ENCODE measurements at places on chromosomes 6 and 20.

- no peak for DNase-seq
These were observed 153.4 kb upstream of the HEY2 start for GRCh38 chr6:125596020-125596419.

DNA sequence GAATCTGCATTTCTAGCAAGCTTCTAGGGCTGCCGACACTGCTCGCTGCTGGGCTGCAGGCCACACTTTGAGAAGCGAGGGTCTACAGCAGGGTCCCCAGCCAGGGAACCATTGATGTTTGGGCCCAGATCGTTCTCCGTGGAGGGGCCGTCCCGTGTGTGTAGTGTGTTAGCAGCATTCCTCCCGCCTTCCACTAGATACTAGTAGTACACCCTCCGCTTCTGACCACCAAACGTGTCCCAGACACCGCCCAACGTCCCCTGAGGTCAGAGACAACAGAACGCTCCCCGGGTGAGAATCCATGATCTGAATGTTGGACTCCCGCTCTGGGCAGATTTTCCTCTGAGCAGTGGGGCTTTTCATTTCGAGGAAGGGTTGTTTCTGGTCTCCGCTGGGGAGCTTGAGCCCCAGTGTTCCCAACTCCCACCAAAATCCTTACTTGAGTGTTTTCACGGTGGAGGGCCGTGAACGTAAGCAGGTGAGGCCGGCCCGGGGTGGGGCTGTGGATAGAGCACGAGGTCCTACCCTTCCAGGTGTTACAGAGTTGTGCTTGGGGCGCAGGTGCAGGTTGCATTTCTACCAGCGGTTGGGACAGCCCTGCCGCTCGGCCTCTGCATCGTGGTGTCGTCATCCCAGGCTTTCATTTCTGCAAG, 124.6 kb downstream of the SYCP2 start:
- DNase-seq = no peak

DNA sequence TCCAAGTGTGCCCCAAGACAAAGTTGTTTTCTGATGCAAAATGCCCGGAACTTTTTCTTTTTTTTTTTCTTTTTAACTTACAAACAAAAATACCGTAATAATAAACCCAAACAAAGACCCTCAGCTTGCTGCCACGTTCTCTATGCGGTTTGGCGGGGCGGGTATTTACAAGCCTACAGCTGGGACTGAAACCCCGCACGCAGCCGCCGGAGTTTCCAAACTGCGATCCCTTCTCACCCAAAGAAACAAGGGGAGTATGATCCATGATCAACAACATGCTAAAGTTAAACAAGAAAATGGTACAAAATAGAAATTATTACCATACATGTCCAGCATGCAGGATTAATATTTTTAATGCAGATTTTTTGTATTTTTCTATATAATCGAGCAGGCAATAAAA, 2.1 kb downstream of the MAFB start:
- DNase-seq = no peak

DNA sequence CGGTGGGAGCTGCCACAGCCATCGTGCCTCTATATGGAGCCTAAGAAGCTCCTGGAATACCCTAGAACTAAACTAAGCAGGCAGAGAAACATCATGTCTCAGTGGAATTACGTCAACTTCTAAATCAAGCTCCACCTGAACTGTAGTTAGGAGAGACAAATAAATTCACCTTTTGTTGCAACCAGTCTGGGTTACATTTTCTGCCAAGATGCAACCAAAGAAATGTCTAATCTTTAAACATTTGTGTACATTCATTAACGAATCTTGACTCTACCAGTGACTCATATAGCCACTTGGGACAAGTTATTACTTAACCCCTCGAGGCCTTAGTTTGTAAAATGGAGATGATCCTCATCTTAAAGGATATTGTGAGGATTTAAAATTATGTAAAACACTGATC, 8.9 kb downstream of the PTPRK start:
- peak; percentile 41 for DNase-seq

GRCh38 chr6:44828780-44829179, 441.3 kb downstream of the CDC5L start:
- DNase-seq = no peak

- DNase-seq = peak; percentile 83
These were observed 40.7 kb downstream of the RGS17 start for GRCh38 chr6:153090241-153090930.

DNA sequence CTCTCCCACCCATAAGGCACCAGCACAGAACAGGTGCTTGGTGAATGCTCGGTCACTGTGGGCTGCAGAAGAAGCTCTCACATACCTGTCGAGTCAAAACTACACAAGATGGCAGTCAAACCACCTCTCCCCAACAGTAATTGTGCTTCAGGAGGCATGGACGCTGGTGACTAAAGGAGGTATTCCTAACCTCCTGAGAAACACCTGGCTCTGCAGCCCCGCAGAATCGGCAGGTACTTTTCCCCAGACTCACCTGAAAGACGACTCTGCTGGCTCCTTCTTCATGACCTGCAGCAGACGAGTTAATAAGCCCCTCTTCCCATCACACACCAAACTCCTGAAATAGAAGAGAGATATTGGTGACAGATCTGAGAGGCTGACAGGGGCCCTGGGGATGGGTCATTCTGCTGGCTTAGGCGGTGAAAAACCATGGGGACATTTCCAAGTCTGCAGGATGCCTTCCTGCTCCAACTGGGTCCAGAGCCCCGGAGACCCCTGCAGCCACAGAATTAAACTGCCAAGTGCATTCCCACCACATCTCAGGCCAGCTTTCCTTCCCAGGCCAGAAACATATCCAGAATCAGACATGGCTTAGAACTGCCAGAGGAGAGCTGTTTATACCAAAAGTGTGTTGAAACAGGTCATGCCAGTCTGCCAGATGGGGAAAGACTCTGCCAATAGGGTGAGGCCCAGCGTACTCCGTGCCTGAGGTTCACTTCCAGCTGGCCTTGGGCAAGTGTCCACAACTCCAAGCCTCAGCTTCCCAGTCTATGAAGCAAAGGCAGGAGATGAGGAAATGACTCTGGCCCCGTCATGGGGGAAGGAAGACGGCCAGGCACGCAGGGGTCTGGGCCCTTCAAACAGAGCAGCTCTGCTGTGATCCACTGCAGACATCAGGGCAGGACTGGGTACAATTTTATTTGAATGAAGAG, 53.0 kb downstream of the MYH7B start:
- no peak for DNase-seq

All from cardiac muscle cell (in vitro differentiated cells and primary cell).